ENCODE measurements at places on chromosomes 3 and 15.

GRCh38 chr3:5479229-5479799, 291.8 kb downstream of the EDEM1 start:
- no peak for DNase-seq

- no peak for DNase-seq
Measured at GRCh38 chr3:38669668-38670067, 20.2 kb upstream of the SCN5A start.

DNA sequence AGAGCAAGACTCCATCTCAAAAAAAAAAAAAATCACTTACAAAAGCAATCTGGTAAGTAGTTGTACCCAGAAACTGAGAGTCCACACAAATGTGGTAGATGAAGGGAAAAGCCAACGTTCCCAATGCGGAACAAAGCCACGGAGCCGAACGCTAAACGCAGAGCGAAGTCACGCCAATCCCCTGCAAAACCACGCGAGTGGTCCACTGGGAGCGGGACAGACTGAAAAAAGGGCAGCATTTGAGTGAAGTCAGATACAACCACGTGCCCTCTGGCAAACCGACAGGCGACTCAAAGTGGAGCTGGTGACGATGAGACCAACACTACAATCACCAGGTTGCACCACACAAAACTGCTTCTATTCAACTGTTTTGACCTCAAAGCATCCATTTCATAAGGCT, 246.1 kb upstream of the LYSMD4 start:
- no peak for DNase-seq

DNA sequence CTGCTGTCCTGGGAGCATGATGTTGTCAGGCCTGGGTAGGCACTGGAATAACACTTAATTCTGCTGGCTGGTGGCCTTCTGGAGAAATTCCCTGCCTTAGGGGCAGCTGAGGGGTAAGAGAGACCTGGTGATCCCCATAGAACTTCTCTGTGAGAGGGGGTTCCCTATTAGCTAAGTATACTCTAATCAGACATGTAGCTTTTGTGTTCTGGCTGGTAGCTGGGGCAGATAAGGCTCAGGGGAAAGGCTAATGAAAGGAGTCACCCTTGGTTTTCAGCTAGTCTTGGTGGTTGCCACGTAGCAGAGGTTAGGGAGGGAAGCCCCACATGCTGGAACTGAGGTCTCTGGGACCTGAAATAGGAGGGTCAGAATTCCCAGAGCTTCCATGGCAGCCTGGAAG, 952 bp upstream of the HDDC3 start:
- DNase-seq = no peak

- no peak for DNase-seq
Measured at GRCh38 chr3:64586952-64587351, 100.8 kb downstream of the ADAMTS9 start.

GRCh38 chr3:195069501-195070251, 201.3 kb downstream of the XXYLT1 start:
- DNase-seq = no peak

- no peak for DNase-seq
Measured at GRCh38 chr15:78508272-78508671, 895 bp downstream of the HYKK start.

GRCh38 chr15:59309405-59309804, 63.3 kb downstream of the MYO1E start:
- no peak for DNase-seq

GRCh38 chr3:13009132-13009945, 63.9 kb downstream of the IQSEC1 start:
- DNase-seq = peak; percentile 58

GRCh38 chr3:170961616-170962400, 53.4 kb upstream of the EIF5A2 start:
- DNase-seq = no peak

GRCh38 chr15:74251131-74251811, 15.1 kb downstream of the CCDC33 start:
- DNase-seq = no peak

Measured in stimulated activated CD4-positive, alpha-beta T cell treated with anti-CD3 and anti-CD28 coated beads, Interleukin-2, amount 100 ng/mL, for 24 hours (primary cell).